ENCODE measurements at places on chromosomes 4 and X.

GRCh38 chr4:107006218-107006617 lies 29.9 kb downstream of the DKK2 start:
- no peak for DNase-seq

DNA sequence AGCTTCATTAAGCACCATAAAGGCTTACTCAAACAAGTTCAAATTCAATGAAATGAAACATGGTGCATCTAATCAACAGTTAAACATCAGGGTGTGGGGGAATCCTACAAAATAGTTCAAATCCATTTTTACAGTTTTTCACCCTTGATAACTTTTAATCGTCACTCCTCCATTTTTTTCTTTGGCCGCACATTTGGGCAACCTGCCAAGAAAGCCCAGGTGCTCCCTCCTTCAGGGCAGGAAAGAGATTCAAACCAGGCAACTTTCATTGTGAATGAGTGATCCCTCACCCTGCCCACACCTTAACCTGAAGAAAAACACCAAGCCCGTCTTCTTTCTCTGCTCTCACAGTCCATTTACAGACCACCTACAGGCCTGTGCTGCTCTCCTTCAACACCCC lies 24.9 kb downstream of the TRIM61 start:
- DNase-seq, result no peak

DNA sequence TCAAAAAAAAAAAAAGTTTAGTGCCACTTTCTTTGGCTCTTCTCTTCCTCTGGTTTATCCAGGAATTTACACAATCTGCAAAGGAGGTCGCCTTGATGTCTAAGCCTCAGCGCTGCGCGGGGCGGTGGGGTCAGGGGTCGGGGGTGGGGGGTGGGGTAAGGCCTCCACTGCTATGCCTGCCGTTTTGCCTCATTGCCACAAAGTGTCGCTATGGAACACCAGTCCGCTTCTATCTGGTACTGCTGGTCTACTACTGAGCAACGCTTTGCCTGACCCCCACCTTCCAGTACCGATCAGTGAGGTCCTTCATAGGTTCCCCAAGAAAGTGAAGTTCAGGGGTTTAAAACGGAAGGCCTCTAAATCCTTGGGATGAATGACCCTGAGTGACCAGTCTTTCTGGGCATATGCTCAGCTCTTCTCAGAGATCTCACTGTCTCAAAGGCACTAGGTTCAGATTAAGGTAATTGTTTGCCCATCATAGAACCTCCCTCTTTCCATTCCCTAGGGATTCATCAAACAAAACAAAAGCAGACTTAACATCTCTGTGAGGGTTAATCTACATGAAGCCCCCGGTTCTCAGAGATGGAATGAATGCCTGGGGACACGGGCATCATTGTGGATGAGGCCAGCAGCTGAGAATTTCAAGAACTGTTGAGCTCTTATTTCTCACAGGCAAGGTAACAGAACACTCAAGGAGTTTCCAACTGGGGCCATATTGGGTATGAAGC lies 16.9 kb upstream of the TSR2 start:
- no peak for DNase-seq

DNA sequence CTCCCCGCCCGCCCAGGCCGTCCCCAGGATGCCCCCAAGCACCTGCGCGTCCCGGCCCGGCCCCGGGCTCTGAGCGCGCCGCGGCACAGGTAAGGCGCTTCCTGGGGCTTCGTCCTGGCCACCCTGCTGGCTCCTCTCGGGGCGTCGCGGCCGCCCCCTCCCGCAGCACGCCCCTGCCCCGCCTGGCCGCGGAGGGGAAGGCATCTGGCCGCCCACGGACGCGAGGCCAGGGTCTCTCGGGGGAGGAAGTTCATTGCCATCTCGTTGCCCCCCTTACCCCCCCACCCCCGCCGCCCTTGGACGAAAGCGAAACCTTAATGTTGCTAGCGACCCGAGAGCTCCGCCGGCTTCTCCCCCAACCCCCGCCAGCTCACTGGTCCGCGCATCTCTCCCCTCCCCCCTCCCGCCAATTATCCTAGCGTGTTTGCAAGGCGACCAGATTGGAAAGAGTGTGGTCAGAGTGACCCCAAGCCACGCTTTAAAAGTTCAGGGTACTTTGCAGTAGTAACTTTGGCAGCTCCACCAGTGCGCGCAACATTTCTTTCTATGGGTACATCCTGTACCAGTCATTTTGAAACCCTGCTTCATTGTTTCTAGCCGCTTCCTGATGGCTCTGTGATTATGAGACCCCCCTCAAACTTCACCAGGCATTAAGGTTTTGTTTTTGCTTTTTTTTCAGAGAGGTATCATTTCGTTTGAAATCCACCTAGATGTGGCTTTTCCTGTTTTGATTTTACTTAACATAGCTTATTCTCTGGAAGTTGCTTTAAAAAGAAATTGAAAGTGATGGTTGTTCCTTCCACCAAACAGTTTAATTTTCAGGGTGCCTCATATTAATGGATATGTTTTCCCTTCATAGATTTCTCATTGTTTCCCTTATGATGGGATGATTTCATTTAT lies 626 bp downstream of the TBC1D1 start:
- peak; percentile 50 for DNase-seq
